ENCODE measurements at places on chromosomes 7 and 10.

DNA sequence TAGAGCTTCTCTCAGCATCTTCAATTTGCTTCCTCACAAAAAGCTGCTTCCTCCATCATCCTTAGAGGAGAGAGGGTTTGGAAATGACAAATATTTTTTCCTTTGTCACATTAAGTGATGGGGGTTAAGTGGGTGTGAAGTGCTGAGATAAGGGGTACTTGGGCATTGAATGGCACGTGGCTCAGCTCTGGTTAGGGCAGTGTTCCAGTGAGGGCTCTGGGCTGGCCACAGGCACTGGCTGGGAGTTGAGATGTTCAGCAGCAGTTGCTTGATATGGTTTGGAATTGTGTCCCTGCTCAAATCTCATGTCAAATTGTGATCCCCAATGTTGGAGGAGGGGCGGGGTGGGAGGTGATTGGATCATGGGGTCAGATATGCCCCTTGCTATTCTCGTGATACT lies 33.7 kb upstream of the CHCHD3 start:
- DNase-seq = no peak

DNA sequence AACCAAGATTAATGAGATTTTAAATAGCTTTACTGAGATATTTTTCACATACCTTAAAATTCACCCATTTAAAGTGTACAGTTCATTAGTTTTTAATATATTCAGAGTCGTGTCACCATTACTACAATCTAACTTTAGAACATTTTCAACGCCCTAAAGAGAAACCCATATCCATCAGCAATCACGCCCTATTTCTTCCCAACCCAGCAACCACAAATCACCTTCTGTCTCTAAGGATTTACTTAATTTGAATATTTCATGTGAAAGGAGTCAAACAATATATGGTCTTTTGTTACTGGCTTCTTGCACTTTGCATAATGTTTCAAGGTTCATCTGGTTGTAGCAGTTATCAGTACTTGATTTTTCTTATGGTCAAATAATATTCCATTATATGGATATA lies 25.1 kb upstream of the PDZD8 start:
- no peak for DNase-seq

- no peak for DNase-seq
These were observed 33.8 kb upstream of the TOMM7 start for GRCh38 chr7:22856416-22856815.

GRCh38 chr10:20313665-20314064 lies 497.4 kb downstream of the PLXDC2 start:
- no peak for DNase-seq

DNA sequence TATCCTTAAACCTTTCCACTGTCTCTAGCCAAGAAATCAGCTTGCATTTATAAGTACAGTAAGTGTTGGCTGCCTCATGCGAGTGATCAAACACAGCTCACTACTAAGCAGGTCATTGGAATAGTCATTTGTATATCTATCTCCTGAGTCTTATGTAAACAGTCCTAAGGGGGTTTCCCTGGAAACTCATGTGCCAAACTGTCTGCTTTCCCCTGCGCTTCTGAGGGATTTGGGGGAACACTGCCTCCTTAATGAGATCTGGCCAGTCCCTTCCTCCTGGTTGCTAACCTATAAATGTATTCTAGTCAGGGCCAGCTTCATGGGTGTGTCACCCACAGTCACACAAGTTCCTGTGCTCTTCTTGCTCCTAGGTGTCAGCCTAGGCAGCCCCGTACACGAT lies 133.1 kb downstream of the CD36 start:
- DNase-seq = no peak

DNA sequence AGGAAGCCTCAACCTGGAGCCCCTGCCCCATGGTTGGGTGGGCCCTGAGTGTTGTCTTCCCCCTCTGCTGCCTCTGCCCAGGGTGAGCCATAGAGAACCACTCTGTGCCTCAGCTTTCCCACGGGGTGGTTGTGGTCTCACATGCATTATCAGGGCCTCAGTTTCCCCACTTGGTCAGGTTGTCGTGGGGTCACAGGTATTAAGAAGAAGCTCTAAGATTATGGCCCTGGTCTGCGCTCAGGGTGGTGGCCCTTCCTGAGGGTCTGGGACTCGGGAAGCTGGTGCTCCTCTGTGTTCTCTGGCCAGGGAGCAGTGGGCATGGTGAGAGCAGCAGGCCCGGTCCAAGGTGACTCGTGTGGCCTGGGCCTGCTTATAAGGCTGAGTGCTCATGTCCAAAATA lies 17.8 kb downstream of the LRRC27 start:
- DNase-seq = no peak

GRCh38 chr7:29878081-29878688 lies 71.9 kb downstream of the WIPF3 start:
- DNase-seq = peak; percentile 26

GRCh38 chr7:1080252-1080920 lies 7.5 kb upstream of the GPER1 start:
- no peak for DNase-seq

DNA sequence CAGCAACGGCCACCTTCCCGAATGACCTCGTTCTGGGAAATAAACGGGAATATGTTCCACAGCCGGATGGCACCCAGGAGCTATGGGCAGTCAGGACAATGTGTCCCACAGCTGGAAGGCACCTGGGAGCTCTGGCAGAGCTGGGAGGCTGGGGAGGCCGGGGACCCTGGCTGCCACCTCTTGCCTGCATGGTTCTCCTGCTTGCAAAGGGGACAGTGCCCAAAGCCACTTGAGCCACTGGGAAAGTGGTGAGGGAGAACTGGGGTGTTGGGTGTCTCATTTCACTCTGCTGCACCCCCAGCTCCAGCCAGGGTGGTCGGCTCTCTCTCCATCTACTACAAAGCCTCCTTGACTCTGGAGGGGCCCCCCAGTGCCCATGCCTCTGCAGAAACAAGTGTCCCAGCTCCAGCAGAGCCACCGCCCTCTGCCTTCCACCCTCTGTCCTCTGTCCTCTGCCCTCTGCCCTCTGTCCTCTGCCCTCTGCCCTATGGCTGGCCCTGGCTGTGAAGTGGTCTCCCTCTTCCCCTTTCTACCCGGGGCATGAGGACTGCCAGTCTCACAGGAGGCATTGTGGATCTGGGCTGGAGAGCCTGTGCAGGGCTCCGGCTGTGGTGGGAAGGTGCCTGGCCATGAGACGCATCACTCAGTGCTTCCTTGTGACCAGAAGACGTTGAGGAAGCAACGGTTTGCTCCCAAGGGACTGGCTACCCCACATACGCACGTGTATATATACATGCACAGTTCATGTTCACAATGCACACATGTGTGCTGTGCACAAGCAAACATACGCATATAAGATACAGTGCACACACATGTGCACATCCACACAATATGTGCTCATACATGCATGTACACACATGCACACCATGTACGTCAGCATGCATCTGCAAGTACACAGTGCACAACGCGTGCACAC lies 21.5 kb upstream of the INPP5A start:
- no peak for DNase-seq

DNA sequence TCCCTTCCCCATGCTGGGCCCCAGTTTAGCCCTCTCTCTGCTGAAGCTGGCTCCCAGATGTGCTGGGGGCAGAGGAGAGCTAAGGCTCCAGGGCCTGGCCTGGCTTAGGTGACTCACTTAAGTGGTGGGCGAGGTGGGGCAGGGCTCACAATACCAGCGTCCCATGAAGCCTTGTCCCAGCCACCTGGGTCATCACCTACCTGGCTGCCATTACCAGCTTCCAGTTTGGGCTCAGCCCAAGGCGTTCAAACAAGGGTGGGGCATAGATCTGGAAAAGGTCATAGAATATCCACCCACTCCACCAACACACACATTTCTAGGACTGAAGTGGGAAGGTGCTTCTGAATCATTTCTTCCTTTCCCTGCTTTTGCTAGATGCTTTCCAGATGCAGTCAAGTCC lies 8.3 kb downstream of the KAZALD1 start:
- no peak for DNase-seq

DNA sequence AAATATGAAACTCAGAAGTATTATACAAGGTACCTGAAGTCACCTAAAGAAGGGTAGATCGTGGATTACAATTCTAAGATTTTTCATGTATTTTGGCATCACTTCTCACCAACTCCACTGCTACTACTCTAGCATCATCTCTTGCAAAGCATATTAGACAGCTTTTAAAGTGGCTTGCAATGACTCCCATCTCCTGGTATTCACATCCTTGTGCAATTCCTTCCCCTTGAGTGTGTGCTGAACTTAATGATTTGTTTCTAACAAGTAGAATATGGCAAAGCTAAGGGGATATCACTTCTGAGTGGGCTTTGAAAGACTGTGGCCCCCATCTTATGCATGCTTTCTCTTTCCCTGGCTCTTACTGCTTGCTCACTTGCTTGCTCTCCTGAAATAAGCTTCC lies 280.2 kb downstream of the SNX13 start:
- DNase-seq = no peak

DNA sequence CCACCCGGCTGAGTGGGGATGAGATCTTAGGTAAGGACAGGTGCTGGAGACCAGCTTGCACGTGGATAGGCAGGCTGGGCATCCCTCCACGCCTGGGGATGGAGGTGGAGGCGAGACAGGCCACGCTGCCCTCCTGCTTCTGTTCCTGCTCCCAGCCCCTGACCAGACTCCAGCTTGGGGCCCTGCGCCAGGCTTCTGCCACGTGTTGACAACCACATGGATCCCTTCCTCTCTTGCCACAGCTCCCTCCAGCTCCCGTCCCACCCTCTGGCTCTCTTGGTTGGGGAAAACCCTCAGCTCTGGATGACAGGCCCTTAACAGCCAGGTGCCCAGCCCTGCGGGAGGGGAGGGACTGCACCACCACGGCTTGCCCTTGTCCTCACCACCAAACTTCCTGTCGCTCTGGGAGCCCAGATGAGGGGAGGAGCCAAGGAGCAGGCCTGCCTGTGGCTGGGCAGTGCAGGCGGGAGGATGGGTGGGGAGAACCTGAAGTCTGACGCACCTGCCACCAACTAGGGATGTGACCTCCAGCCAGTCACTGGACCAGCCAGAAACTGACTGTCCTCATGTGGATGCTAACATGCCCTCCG lies 36.0 kb downstream of the KCNH2 start:
- DNase-seq = peak; percentile 36

DNA sequence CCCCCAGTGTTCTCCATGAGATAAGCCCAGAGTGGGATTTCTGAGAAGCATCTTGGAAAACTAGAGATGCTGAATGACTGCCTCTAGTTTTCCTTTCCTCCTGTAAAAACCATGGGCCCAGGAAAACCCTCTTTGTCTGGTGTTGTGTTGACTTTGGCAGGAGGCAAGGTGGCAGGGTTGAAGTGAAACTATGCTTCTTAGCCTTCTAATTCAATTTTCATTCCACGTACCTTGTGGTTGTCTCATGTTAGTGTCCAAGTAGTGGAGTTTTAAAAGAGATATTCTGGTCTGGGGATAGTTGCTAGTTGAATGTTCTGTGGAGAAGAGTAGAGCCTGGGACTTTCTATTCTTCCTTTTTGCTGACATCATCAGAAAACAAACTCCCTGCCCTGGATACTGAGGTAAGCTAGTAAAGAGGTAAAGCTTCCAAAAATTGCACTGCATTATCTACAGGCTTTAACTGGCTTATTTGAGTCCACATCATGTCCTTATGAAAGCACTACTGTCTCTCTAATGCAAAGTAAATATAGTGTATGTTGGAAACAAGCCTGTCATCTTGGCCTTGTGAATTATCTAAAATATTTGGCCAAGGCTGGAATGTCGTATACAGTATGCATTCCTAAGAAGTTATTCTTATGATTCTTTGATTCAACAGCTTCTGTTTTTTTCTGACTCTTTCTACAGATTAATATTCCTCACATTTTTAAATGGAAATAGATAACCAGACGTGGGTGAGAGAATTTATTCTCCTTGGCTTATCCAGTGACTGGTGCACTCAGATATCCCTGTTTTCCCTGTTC lies at the start of gene OR2F2:
TSS of gene OR2F2 (plus strand) at position 708 of the 800 bp plus-strand sequence. CDS start at position 708, 0 bp downstream.
- DNase-seq = no peak

DNA sequence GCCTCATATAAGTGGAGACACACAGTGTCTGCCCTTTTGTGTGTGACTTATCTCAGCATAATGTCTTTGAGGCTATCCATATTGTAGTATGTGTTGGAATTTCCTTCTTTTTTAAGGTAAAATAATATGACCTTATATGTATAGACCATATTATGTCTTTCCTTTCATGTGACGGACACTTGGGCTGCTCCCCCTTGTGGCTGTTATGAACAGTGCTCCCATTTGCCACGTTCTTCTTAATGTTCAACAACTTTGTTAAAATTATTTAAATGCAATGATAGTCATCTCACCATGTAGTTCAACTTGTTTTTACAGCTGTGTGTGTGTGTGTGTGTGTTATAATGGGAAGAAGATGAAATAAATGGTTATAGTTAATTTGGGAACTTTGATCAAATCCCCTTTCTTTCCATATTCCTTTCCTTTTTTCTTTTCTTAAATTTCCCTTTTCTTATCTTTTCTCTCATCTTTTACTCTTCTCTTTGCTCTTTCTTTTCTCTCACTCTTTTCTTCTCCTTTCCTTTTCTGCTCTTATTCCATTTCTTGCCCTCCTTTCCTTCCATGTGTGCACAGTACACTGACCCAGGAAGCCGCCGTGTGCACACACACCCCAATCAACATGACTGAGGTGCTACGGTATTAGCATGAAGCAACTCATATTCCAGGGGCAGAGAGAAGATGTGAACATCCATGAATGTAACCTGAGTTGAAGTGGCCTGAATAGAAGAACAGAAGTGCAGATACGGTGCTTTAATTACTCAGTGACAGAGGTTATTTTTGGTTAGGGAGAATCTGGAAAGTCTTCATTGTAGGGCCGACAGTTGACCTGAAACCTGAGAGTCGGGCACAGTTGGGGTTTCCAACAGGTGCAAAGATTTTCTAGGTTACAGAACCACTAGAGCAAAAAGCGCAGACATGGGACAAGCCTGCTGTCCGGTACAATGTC lies 596.6 kb downstream of the SDK1 start:
- DNase-seq = no peak

DNA sequence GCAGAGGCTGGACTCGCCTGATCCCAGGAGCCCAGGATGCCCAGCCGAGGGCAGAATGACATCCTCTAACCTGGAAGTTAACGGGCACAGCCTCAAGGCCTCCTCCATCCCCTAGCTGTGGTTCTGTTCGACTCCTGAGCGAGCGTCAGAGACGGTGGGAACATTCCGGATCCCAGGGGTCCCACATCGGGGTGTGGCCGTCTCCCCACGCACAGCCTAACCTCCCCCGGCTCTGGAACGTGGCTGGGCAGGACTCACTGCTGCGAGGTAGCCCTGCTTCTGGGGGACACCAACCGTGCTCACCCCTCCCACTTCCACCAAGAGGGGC lies 8.4 kb downstream of the FOXL3 start:
- no peak for DNase-seq

GRCh38 chr10:129090618-129091366 lies 376.2 kb upstream of the MGMT start:
- peak; percentile 31 for DNase-seq

DNA sequence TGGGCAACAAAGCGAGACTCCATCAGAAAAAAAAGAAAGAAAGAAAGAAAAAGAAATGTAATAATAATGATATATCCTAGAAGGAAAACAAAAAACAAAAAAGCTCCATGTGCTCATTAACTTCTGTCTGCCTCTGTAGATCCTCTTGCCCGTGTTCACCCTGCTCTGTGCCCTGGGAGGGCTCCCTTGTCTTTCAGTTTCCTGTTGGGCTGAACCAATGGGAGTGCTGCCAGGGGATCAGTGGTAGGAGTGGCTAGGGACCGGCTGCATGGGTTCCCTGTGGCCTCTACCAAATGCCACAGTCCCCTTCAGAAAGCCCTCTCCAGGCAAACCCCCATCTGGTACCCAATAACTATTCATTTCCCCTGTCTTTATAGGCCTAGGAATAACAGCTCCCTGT lies 51.8 kb upstream of the PARD3 start:
- DNase-seq = no peak

- DNase-seq = no peak
These were observed 94.8 kb downstream of the TCERG1L start for GRCh38 chr10:131216681-131217230.

- no peak for DNase-seq
These were observed 104.4 kb downstream of the TRRAP start for GRCh38 chr7:98982686-98983085.

Data from CD8-positive, alpha-beta T cell (primary cell).